ENCODE measurements at places on chromosomes 12 and 14. TPM values are rescaled to one million over a fixed set of nuclear protein-coding genes. Genes with fewer than 3 reads are reported as not detected.

GRCh38 chr12:120677765-120678473 is 9.0 kb upstream of the MLEC start:
- no peaks in the 10 kb centered on the region for H3K27me3 ChIP-seq
- H3K36me3 ChIP-seq = no peaks in the 10 kb centered on the region
- peak; percentile 62 for DNase-seq
- H3K4me1 ChIP-seq = peaks cover 58% of the 10 kb centered on the region

The FANCM gene
- polyA plus RNA-seq = 4.3 TPM

DNA sequence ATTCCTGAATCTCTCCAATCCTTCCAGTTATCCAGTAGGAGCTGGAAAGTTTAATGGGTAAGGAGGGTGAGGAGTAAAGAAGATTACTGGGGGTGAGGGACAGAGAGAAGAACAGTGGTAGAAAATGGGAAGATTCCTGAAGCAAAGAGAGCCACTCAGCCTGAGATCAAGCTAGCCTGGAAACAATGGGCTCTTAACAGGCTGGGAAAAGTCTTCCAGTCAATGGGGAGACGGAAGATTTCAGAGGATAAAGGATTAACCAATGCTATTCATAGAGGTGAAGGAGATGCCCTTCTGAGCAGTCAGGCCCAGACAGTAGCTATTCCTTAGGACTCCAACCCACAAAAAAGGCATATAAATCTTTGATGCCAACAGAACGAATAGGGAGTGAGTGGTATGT is 14.8 kb downstream of the GDF11 start:
- H3K36me3 ChIP-seq = peaks cover 78% of the 10 kb centered on the region
- DNase-seq = no peak
- no peaks in the 10 kb centered on the region for H3K27me3 ChIP-seq
- no peak overlapping the region for H3K4me3 ChIP-seq
- H3K4me1 ChIP-seq = no peaks in the 10 kb centered on the region

- no peak overlapping the region for H3K27ac ChIP-seq
- no peaks in the 10 kb centered on the region for H3K36me3 ChIP-seq
- no peak for DNase-seq
- no peaks in the 10 kb centered on the region for H3K4me1 ChIP-seq
These were observed 41.5 kb downstream of the RERG start for GRCh38 chr12:15179672-15180071.

- peaks cover 2% of the 10 kb centered on the region for H3K4me1 ChIP-seq
- no peak for DNase-seq
- no peak overlapping the region for H3K27ac ChIP-seq
- H3K27me3 ChIP-seq = no peaks in the 10 kb centered on the region
These were observed 58.6 kb downstream of the C14orf132 start for GRCh38 chr14:96097752-96098151.

- H3K27ac ChIP-seq = no peak overlapping the region
- H3K27me3 ChIP-seq = no peaks in the 10 kb centered on the region
- no peak for DNase-seq
- peaks cover 25% of the 10 kb centered on the region for H3K4me1 ChIP-seq
- H3K4me3 ChIP-seq = no peak overlapping the region
- no peaks in the 10 kb centered on the region for H3K36me3 ChIP-seq
These were observed 2.0 kb upstream of the OAS3 start for GRCh38 chr12:112936264-112936663.

The CPNE8 gene
- polyA plus RNA-seq = 1.7 TPM

DNA sequence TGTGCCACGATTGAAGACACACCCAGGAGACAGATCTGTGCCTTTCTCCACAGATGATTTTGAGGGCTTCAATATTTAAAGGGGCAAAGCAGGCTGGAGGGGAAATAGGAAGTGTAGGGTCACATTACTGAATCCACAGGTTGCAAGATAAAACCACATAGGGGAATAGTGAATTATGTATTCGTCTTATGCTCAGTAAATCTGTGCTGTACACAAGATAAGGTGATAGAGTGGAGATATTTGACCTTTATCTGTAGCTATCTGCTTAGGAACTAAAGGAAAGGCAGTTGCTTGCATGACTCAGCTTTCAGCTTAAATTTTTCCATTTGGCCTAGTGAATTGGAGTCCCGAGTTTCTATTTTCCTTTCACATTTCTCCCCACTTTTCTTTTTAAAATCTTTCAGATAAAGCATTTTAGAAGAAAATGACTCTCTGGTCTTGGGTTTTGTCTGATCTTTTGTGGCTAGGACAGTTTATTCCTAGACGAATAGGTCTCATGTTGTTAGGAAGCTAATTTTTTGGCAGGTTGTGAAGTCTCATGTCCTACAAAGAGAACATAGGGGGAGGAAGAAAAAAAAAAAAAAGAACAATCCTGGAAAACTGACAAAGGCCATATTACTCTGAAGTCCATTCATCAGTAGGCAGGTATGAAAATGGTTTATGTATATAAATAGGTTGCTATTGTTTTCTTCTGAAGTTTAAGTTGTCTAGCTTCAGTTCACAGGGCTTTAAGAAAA is 55.4 kb downstream of the FBXO33 start:
- no peak overlapping the region for H3K4me3 ChIP-seq
- H3K4me1 ChIP-seq = no peaks in the 10 kb centered on the region
- H3K36me3 ChIP-seq = peaks cover 2% of the 10 kb centered on the region
- no peaks in the 10 kb centered on the region for H3K27me3 ChIP-seq
- DNase-seq = no peak

The TCP11L2 gene
- 36.9 TPM for polyA plus RNA-seq

DNA sequence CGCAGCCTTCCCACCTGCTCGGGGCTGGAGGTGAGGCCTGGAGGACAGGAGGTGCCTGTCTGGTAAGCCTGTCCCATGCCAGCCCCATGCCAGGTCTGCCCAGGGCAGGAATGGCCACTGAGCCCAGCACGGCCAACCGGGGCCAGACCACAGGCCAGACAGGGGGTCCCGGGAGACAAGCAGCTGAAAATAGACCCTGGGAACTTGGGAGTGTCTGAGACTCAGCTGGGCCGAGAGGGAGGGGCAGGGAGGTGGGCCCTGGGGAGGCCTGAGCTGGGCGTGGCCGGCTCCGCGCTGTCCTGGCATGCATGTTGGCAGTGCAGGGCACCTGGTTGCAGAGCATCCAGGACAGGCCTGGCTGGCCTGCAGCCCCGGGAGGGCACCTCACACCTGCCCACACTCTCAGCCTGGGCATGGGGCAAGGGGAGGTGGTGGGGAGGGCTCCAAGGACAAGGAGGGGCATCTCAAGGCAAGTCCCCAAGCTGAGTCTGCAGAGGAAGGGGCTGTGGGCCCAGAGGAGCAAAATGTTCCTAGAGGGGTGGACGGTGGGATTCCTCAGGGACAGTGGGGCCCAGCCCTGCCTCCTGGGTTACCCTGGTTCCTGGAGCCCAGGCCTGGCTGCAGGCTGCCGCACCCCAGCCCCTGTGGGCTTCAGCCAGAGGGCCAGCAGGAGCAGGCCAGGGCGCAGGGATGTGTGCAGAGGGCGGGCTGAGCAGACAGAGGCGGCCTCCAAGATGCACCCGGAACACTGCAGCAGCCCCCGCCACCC is 3.2 kb upstream of the CRIP1 start:
- H3K27ac ChIP-seq = peak overlapping the region; percentile 93
- no peaks in the 10 kb centered on the region for H3K27me3 ChIP-seq
- H3K4me3 ChIP-seq = no peak overlapping the region
- DNase-seq = peak; percentile 42
- peaks cover 57% of the 10 kb centered on the region for H3K4me1 ChIP-seq
- no peaks in the 10 kb centered on the region for H3K36me3 ChIP-seq

DNA sequence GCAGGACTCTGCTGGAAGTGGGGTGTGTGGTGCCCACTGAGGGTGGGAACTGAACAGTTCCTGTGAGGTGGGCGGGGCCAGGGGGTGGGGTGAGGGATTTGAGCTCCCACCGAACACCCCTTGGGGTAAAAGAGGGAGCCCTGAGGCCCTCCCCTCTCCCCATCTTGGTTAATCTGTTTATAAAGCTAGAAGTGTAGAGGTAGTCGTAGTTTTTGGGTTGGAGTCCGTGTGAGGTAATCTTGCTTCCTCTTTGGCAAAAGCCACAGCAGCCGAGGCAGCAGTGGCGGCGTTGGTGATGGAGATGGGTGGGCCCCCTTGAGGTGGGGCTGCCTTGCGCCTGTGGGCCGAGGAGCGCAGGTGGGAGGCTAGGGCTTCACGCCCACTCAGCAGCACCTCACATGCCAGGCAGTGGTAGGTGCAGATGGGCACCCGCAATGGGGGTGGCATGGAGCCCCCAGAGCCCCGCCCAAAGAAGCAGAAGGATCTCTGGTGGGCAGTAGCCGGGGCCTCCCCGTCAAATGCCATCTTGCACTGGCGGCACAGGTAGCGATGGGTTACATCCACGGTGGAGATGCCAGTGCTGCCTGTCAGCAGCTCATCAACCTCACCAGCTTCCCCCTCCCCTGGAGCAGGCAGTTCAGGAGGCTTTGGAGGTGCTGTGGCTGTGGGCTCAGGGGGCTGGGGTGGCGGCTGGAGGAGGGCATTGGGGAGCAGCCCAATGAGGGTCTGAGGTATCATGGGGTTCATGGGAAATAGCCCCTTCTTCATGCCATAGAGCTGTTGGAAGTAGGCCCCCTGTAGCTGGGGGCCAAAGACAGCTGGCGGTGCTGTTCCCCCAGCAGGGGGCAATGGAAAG is 29.6 kb downstream of the ZFHX2 start:
- H3K4me3 ChIP-seq = no peak overlapping the region
- no peaks in the 10 kb centered on the region for H3K36me3 ChIP-seq
- DNase-seq = no peak
- H3K27ac ChIP-seq = no peak overlapping the region
- no peaks in the 10 kb centered on the region for H3K27me3 ChIP-seq

DNA sequence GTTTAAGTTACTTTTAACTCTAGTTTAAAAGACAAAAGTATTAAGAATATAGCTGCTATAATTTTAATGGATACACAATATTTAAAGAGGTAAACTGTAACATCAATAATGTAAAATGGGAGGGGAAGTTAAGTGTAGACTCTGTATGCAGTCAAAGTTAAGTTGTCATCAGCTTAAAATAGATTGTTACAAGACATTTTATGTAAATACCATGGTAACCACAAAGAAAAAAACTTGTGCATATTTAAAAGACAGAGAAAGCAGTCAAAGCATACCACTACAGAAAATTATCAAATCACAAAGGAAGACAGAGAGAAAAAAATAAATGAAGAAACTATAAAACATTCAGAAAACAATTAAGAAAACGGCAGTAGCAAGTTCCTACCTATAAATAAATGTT is 73.3 kb downstream of the CEP128 start:
- H3K27ac ChIP-seq = no peak overlapping the region
- H3K4me1 ChIP-seq = no peaks in the 10 kb centered on the region
- DNase-seq = no peak
- no peaks in the 10 kb centered on the region for H3K27me3 ChIP-seq
- no peak overlapping the region for H3K4me3 ChIP-seq

GRCh38 chr12:68122236-68122920 is 37.2 kb downstream of the IFNG start:
- no peak for DNase-seq
- no peaks in the 10 kb centered on the region for H3K36me3 ChIP-seq
- no peak overlapping the region for H3K27ac ChIP-seq
- peaks cover 12% of the 10 kb centered on the region for H3K4me1 ChIP-seq
- no peak overlapping the region for H3K4me3 ChIP-seq
- H3K27me3 ChIP-seq = no peaks in the 10 kb centered on the region

DNA sequence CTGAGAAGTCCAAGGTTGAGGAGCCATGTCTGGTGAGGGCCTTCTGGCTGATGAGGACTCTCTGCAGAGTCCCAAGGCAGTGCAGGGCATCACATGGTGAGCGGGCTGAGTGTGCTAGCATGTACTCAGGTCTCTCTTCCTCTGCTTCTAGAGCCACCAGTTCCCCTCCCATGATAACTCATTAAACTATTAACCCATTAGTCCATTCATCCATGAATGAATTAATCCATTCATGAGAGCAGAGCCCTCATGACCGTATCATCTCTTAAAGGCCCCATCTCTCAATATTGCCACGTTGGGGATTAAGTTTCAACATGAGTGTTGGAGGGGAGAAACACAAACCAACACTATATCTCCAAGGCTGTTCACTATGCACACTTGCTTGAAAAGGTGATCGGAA is 83.7 kb downstream of the TMEM30B start:
- no peak overlapping the region for H3K4me3 ChIP-seq
- H3K27ac ChIP-seq = no peak overlapping the region
- no peak for DNase-seq
- no peaks in the 10 kb centered on the region for H3K36me3 ChIP-seq
- no peaks in the 10 kb centered on the region for H3K4me1 ChIP-seq
- H3K27me3 ChIP-seq = peaks cover 10% of the 10 kb centered on the region

The NXPH4 gene
- 3.5 TPM for polyA plus RNA-seq

The NKX2-8 gene
- polyA plus RNA-seq = not detected

DNA sequence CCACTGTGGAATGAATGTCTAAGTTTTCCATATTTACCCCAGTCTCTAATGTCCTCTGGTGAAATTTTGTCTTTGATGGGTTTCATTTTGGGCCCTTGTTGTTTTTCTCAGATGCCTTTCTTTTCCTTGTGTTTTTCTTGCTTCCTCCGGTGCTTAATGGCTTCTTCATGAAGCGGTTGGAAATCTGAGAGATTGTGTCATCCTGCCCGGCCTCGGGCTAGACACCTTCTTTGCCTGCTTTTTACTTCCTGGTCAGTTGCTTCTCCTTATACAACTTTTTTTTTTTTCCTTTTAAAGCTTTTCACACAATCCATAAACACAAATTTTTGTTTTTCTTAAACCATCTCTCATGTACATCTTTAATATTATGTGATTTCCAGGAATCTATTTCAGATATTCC is 7.1 kb downstream of the ETV6 start:
- H3K4me3 ChIP-seq = no peak overlapping the region
- no peaks in the 10 kb centered on the region for H3K36me3 ChIP-seq
- H3K27ac ChIP-seq = no peak overlapping the region
- H3K27me3 ChIP-seq = no peaks in the 10 kb centered on the region

DNA sequence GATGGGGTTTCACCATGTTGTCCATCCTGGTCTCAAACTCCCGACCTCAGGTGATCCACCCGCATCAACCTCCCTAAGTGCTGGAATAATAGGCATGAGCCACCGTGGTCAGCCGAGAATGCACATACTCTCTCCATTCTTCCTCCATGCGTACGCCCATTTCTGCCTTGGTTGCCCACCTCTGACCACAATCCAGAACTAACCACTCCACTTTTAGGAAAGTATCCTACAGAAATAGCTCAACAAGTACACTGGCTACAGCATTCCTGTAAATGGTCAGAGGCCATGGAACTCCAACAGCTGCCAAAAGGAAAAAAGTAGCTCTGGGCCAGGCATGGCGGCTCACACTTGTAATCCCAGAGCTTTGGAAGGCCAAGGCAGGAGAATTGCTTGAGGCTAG is 60.7 kb downstream of the IRF2BPL start:
- no peaks in the 10 kb centered on the region for H3K27me3 ChIP-seq
- DNase-seq = no peak
- peaks cover 14% of the 10 kb centered on the region for H3K4me1 ChIP-seq
- H3K36me3 ChIP-seq = no peaks in the 10 kb centered on the region
- H3K4me3 ChIP-seq = no peak overlapping the region

The GLI1 gene
- polyA plus RNA-seq = 5.4 TPM

DNA sequence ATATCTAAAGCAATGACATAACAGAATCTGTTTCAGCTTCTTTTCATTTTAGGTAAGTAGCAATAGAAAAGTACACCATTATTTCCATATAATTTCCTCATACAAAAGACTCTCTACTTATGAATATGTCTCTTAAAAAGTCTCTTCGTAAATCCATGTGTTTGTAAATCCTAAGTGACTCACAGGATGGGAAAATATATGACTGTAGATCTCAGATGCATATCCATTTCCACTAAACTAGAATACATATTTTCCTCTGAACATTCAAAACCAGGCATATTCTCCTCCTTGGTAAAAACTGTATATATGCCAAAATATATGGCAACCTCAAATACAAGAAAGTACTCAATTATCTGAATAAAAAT is 93.6 kb downstream of the TXNDC16 start:
- no peaks in the 10 kb centered on the region for H3K4me1 ChIP-seq
- H3K27me3 ChIP-seq = no peaks in the 10 kb centered on the region
- no peak overlapping the region for H3K27ac ChIP-seq
- H3K36me3 ChIP-seq = peaks cover 2% of the 10 kb centered on the region
- H3K4me3 ChIP-seq = no peak overlapping the region
